ENCODE measurements at places on chromosomes 5 and 9.

DNA sequence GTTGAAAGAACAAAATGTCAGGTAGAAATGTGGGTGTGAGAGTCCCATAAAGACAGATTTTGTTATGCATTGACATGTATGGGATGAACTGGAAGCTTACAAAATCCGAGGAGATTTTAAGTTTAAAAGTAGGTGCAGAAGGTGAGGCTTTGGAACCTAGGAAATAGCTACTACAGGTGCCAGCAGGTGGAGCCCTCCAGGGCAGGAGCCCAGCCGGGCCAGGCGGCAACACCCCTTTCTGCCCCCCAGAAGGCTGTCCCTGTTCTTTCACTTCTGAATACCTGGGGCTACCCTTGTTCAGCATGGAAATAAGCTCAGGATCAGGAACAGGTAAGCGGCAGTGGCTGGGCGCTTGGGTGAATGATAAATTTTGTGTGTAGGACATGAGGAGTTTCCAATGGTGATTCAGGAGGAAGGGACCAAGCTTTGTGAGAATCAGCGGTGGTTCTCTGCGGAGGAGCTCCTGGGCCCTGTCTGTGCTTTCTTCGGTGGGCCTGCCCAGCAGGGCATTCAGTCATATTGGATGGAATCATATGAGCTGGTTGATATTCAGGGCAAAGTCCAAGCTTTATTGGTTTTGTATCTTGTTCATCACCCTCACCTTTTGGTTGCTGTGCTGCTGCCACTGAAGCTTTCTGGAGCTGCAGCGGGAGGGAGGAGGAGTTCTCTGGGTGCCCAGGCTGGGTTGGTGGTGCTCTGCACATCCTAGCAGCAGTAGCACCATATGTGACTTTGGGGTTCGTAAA, 12.3 kb downstream of the PCBD2 start:
- DNase-seq, result no peak

DNA sequence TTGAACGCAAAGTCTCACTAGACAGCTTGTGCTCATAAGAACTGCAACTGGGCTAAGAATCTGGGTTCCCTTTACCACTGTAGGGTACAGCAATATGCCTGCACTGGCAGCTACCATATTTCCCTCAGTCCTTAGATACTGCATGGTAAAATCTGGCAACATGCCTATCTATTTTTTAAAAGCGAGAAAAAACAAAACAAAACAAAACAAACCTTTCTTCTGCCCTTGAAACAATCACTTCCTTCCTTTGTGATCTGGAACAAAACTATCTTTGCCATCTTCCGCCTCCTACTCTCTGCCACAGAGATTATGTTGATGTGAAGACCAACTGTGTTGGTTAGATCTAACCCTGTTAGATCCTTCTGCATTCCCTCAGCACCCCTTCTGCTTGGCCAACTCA, 242.9 kb downstream of the EBF1 start:
- no peak for DNase-seq

DNA sequence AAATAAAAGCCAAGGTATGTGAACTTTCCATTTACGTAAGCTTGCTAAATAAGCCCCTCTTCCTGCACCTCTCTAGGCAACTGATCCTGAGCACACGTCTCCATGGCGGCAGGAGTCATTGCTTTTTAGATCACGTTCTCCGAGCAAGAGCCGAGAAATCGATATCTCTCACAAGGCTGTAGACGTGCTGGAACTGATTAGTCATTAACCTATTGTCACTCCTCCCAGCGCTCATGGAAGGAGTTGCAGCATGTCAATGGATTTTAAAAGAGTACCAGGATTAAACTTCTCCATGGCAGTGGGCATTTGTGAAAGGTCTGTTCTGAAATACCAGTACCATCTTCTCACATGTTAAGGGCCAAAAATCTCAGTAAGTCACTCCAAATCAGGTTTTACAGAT, 4.7 kb upstream of the ADCY2 start:
- DNase-seq, result no peak

DNA sequence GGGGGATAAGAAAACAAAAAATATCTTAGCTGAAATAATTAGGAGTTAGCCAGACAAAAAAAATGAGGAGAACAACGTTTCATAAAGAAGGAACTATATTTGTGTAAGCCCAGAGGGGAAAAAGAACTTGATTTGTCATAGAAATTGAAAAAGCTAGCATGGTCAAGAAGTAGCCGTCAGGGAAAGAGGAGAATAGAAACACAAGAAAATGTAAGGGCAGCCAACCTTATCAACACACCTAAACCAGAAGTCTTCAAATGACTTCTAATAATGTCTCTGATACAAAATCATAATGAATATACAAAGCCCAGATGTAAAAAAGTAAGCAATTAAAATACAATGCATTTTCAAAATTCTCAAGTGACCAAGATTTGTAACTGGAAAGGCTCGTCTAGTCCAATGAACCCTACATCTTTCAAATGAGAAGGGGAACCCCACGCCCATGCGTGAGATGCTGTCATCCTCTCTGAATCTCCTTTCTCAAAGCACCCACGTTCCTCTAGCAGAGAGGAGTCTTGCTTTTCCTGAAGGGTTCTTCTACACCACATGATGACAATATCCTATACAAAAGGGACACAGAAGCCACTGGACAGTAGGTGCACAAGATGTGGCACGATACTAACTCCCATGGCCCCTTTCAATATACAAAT, 103.7 kb downstream of the ARL15 start:
- no peak for DNase-seq

- no peak for DNase-seq
These were observed 5.5 kb upstream of the EXOSC2 start for GRCh38 chr9:130688072-130688471.

DNA sequence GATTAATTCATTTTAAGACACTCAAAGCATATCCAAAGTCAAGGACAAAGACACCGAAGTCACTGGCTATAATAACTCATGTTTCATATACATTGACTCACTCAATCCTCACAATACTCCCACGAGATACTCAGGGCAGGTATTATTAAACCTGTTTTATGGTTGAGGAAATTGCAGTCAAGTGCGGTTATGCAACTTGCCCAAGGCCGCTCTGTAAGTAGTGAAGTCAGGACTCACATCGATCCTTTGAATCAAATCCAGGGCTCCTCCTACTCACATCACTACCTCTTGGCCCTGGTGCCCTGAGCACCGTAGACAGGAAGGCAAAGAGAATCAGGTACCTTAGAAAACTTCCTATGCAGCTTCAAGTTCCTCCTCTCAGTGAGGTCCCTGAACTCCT, 87.8 kb upstream of the APC start:
- DNase-seq, result no peak

DNA sequence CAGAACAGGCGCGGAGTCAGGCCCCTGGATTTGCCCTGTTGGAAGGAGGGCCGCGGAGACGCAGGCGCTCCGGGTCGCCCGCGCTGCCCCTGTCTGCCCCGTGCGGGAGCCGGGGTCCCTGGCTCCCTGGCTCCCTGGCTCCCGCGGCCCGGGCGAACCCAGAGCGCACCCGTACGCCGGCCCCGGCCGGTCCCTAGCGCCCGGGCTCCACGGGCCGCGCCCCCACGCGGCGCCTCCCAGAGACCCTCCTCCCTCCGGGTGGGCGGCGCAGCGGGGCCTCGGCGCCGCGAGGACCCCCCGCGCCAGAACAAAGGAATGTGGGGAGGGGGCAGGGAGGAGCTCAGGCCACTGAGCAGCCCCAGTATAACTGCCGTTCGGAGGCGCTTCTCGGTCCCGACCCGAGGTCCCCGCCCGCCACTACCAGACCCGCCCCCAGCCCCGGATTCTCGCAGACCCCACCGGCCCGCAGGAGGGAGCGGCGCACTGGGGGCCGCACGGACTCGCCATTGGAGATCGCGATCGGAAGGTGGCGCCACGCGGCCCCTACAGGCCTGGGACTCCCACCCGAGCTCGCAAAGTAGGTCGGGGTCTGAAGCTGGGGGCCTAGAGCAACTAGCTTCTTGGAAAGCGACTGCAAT, 2.4 kb downstream of the NFIL3 start:
- no peak for DNase-seq

DNA sequence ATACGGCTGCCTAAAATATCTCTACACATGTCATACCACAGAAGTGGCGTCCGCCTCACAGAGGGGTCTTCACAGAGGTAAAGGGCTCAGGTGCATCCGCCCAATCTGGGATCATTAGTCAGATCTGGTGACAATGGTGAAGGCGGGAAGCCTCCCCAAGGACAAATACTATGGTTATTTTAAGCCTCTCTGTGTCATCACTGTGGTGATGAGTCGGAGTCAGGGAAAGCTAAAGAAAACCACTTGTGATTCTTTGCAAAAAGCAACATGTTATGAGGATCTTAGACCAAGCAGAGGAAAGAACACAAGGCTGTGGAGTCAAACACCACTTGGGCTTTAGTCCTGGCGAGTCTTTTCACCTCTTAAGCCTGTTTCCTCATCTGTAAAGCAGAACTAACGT, 190.4 kb downstream of the DRD1 start:
- no peak for DNase-seq

DNA sequence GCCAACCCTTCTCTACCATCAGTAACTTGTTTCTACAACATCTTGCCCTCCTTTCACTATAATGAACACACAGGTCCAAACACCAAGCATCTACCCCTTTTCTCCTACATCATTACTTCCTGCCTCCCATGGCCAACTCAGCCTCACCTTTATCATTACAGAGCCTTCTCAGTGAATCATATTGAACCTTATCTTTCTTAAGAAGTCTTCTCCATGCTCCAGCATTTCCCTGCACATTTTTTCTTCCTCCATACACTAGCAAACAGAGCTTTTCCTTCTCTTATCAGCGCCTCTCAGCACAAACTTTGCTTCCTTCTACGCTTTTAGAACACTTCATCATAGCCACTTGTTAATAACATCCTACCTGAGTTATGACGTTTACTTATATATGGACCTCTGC, 148.2 kb downstream of the ARL15 start:
- no peak for DNase-seq

- no peak for DNase-seq
These were observed 1.6 kb downstream of the CCL19 start for GRCh38 chr9:34689512-34689911.

- DNase-seq, result no peak
These were observed 39.2 kb downstream of the CFAP90 start for GRCh38 chr5:7811715-7812114.

GRCh38 chr5:111348661-111349329, 124.6 kb downstream of the CAMK4 start:
- no peak for DNase-seq

GRCh38 chr9:36154331-36154952, 14.7 kb upstream of the CCIN start:
- DNase-seq, result no peak

GRCh38 chr9:136846376-136847087, 2.7 kb upstream of the PHPT1 start:
- no peak for DNase-seq

DNA sequence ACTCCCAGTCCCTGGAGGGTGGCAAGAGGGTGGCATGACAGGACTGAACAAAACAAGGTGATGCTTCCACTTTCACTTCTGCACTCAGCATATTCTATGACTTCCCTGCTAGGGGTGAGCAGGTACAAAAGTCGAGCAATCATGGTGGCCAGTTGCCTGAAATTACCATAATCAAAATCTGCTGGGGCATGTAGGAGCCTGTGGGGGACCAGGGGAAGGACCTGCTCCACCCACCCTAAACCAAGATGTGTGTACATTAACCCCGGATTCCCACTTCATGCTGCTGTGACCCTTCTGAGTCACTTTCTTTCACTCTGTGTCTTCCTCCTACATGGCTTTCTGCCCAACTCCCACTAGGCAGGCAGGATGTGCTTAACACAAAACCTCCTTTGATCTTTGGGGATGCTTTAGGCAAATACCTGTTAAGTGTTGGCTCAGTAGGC, 73.3 kb upstream of the PHF24 start:
- no peak for DNase-seq

- no peak for DNase-seq
These were observed 366.9 kb upstream of the NUDT12 start for GRCh38 chr5:103929338-103930013.

- DNase-seq, result no peak
These were observed 5.0 kb upstream of the IRX2 start for GRCh38 chr5:2756211-2757152.

- no peak for DNase-seq
These were observed 91.8 kb downstream of the STX17 start for GRCh38 chr9:99998266-99998665.

- no peak for DNase-seq
These were observed 87.6 kb upstream of the COL5A1 start for GRCh38 chr9:134553996-134554372.

- DNase-seq, result no peak
These were observed 639.0 kb upstream of the TYRP1 start for GRCh38 chr9:12054235-12054634.

- DNase-seq, result no peak
These were observed 11.1 kb downstream of the PWWP2A start for GRCh38 chr5:160108124-160108523.

DNA sequence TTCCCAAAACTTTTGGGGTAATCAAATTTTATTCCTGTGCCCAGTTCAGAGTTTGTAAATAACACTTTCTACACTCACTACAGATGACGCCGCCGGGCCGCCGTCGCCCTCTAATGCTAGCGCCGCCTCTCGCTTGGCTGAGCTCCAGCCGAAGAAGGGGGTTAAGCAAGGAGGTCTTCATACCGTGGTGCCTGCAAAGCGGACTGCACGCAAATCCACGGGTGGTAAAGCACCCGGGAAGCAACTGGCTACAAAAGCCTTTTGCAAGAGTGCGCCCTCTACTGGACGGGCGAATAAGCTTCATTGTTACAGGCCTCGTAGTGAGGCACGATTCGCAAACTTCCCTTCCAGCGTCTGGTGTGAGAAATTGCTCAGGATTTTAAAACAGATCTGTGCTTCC, 280.4 kb downstream of the MEF2C start:
- DNase-seq, result peak; percentile 8

DNA sequence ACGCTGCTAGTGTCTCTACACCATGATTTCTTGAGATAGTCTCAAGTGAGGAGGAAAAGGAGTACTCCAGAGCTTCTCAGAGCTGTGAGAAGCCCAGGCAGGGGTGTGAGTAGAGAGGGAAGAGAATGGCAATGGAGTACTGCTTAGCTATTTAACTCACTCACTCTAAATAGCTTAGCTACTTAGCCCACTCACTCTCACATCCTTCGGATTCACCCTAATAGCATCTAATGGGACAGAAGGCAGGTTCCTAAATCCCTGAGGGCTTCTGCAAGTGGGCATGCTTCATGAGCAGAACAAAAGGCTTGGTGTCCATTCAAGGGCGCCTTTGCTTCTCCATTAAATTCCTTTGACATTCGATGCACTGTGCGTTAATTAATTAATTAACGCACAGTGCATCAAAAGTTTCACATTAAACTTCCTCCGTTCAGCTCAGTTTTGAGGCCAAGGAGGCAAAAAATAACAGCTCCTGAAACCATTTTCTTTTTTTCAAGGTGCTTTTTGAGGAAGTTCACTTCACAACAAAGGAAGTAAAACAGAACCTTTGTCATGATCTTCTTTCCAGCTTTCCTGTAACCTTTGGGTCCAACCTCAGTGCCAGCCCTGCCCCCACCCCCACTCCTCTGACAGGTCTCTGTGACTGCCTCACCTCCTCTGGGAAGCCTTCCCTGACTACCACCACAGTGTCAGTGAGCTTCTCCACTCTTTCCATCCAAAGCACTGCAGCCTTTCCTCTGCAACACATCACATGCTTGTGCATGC, 294.0 kb downstream of the SEC61B start:
- DNase-seq, result peak; percentile 26
